ENCODE measurements at places on chromosomes 7 and 10.

- no peak for DNase-seq
Observed at GRCh38 chr10:113022265-113022664, 72.2 kb downstream of the TCF7L2 start.

- DNase-seq, result no peak
Observed at GRCh38 chr10:31683682-31684081, 244.9 kb downstream of the ARHGAP12 start.

DNA sequence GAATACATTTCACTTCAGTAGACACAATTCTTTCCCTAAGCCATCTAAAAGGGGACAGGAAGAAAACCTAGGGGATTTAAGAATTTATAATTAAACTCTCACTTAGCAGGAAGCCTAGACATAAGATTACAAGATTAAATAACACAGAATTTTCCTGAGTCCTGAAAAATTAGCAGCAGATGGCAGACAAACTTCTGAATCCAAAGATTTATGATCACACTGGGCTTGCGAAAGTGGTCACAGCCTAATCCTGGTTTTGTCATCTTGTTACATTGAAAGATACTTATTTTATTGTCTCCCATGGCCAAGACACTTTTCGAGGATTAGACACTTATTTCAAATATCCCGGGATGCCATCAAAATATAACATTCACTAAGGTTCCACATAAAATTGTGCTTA is 2.9 kb downstream of the ERLIN1 start:
- no peak for DNase-seq

GRCh38 chr7:34036051-34036920 is 130.9 kb downstream of the BMPER start:
- DNase-seq, result no peak

GRCh38 chr10:117003336-117003735 is 1.7 kb downstream of the SHTN1 start:
- DNase-seq, result no peak

- no peak for DNase-seq
Observed at GRCh38 chr7:97601931-97602457, 129.9 kb upstream of the TAC1 start.

DNA sequence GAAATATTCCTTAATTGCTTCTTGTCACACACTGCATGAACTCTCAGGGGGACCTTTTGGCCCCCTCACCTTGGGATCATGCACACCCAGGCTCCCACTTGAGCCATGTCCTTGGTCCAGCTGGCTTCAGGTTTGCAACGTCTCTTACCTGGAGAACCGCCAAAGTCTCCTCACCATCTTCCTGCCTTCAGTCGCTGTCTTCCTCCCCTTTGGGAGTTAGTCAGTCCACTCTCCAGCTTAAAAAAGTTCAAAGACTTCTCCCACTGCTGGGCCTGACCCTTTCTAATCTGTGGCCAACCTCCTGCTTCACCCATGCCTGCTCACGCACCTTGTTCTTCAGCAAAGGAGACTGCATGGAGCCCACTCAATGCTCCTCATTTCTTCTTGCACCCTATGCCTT is 82.6 kb upstream of the LRRC4 start:
- DNase-seq, result no peak

DNA sequence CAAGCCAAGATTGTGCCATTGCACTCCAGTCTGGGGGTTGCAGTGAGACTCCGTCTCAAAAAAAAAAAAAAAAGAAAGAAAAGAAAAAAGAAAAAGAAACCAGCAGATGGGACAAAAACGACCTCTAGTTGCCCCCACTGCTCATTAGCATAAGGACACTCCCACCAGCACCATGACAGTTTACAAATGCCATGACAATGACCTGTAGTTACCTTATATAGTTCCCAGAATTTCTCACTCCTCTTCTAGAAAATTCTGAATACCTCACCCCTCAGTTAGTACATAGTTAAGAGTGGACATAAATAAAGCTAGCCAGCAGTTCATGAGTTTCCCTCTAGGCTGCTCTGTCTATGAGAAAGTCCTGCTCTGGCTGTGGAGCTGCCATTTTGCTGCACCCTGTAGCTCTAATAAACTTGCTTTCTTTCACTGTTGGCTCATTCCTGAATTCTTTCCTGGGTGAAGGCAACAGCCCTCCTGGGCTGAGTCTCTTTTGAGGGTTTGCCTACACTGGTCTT is 276.8 kb upstream of the AKR1E2 start:
- no peak for DNase-seq

DNA sequence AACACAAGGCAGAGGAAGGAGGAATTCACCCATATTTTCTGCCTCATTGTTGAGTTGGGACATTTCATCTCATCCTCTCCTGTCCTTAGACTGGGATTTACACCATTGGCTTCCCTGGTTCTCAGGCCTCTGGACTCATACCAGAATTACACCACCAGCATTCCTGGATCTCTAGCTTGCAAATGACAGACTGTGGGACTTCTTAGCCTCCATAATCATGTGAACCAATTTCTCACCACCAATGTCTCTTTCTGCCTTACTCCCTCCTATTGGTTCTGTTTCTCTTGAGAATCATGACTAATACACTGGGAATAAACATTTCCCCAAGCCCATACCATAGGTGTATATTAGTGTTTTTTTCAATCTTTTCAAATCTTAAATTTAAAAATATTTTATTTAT is 2.9 kb upstream of the ZNF33A start:
- no peak for DNase-seq

DNA sequence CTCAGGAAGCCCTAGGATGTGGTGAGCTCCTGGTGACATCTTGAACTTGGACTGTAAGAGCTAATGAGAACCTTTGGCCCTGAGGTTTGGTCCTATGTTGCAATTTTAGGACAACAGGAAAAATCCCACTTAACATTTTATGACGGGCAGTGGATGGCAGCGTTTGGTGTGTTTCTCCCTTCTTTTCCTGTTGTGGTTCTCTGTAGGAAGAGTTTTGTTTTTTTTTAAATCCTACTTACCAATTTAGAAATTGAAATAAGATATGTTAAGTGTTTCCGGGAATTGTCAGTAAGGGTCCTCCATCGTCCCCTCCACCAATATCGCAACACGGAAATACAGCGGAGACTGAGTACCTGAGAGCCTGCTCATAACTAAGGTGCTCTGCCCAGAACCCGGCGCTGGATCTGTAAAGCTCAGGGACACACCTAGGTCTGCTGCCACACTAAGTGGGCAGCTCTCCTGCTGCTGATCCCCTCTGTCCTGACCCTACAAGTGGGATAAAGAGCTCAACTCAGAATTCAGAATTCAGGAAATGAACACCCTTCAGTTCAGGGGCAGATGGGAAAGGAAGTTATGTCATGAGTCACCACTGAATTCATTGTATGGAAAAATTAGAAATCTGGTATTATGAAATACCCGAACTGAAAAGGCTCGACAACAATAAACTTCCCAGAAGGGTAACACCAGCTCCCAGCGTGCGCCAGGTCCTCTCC is 9.1 kb upstream of the PROSER2 start:
- DNase-seq, result no peak

GRCh38 chr7:32154797-32155196 is 84.6 kb upstream of the PDE1C start:
- no peak for DNase-seq

DNA sequence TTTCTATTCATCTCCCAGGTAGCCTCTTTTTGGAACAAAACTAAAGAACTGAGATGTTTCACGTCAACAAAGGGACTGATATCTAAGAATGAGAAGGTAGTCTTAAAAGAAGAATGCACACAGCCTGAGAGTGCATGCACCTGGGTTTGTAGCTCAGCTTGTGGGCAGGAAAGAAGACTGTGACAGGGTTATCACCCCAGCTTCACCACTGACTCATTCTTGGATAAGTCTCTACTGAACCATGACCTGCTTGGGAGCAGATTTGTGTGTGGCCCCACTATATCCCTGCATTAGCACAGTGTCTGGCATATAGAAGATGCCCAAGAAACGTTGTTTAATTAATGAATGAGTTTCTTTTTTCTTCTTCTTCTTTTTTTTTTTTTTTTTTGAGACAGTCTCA is 187.5 kb downstream of the GPAM start:
- DNase-seq, result no peak

- no peak for DNase-seq
Observed at GRCh38 chr10:119344381-119344780, 137.0 kb downstream of the GRK5 start.

DNA sequence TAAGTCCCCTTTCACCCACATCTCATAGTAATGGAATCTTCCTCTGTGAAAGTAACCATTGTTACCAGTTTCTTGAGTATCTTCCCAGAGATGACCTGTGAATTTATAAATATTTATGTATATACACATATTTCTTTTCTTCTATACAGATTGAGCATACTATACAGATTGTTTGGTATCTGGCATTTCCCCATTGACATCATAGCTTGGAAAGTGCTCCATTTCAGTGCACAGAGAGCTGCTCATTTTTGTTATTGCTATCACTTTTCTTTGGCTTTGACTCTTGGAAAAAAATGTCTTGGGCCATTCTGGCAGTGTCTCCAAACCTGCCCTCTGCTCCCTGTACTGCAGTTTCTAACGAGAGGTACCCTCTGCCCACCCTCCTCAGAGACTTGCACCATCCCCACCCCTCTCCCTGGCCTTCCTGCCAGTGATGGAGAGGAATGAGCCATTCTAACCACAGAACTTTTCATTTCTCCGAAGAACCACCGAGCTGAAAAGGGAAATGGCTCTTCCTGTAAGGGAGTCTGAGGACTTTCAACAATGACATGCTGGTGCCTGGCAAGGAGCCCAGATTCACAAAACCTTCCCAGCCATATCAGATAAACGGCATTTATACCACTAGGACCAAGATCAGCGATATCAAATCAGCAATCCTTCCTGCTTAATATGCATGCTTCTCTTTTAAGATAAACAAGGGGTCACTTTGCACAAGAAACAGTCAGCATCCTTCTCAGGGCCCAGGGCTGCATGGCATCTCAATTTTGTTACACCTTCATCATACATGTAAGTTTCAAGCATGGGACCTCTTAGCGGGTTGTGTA is 19.7 kb upstream of the CCSER2 start:
- DNase-seq, result no peak

DNA sequence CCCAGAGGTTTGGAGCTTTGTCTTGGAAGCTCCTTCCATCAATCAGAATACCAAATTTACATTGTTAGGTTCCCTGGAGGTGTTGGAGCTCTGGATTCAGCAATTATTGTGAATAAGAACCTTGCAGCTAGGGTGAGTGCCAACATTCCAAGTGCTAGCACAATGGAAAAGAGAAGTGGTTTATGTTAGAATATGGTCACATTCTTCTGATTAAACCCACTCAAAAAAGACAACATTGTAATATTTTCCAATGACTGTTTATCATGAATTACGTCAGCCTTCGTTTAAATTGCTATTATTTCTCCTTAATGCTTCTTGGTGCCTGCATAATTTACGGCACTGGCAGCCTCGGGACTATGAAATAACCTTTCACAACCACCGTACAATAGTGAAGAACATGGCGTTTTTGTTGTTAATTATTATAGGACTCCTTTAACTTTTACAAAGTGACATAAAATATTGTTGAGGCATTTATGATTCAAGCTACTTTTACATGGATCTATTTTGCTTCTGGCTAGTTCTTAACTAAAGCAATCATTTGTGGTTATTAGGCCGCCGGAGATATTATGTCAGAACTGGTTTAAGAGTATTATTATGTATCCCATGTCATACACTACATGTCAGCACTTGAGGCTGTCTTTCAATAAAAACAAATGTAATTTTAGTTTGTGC is 117.7 kb downstream of the ARID5B start:
- no peak for DNase-seq

DNA sequence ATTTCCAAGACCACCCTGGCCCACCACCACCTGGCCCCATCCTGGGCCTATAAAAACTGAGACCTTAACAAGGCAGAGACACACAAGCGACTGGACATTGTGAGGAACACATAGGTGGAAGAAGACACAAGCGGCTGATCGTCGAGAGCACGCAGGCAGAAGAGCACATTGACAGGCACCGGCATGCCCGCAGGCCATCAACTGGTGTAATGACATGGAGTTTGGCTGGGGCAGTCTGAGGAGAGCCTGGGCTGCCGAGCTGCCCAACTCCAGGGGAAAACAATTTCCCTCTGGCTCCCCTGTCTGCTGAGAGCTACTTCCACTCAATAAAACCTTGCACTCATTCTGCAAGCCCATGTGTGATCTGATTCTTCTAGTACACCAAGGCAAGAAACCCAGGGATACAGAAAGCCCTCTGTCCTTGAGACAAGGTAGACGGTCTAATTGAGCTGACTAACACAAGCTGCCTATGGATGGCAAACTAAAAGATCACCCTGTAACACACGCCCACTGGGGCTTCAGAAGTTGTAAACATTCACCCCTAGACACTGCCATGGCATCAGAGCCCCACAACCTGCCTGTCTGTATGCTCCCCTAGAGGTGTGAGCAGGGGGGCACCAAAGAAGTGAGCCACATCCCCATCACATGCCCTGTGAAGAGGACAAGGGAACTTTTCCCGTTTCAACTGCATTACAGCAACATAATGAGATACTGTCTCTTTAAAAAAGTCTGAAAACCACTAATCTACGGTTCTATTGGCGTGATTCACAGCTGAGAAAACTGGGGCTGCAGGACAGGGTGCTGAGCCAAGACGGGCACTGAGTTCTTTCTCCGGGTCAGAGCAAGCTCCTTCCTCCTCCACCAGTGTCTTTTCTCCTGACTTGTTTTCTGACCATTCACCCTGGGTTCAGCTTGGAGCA is 18.5 kb upstream of the TNS3 start:
- no peak for DNase-seq

DNA sequence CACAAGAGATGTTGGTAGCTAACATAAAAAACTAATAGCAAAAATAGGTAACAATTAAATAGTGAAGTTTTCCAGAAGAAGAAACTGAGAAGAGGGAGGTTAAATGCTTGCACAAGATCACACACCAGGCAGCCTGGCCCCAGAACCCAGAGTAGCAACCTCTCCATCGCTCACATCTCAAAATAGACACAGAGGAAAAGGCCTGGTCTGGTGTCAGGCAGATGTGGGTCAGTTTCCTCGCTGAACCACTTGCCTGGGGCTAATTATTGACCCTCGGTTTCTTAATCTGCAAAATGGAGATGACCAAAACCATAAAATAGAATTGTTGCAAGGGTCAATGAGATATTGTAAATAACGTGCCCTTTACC is 44.5 kb upstream of the STK17A start:
- DNase-seq, result no peak

DNA sequence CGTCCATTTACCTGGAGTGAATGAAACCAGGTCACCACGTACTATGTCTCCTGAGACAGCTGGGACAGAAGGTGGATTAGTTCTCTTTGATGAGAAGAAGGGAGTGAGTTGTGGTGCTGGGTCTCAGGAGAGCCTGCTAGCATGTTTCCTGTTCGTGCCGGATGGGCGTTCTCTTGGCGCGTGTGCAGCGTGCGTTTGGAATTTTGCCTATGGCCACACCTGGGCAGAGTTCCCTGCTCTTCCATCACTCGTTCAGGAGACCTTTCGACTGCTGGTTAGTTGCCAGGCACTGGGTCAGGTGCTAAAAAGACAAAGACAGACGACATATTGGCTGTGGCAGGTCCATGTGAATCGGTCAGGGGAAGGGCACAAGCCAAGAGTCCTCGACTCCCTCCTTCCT is 90.3 kb downstream of the TRRAP start:
- no peak for DNase-seq

- no peak for DNase-seq
Observed at GRCh38 chr10:43036481-43037428, 40.1 kb upstream of the RET start.

- DNase-seq, result no peak
Observed at GRCh38 chr7:71752171-71752935, 620.4 kb downstream of the GALNT17 start.
